ENCODE measurements at places on chromosomes 7 and 10. TPM values are rescaled to one million over a fixed set of nuclear protein-coding genes. Genes with fewer than 3 reads are reported as not detected.

Gene OR13A1
- 0.08 TPM for polyA plus RNA-seq

Gene XRCC2
- 14.9 TPM for polyA plus RNA-seq

Gene ZNF425
- 8.6 TPM for polyA plus RNA-seq

Gene FAM180A
- polyA plus RNA-seq: not detected

Gene SNCG
- 12.4 TPM for polyA plus RNA-seq

Gene SPDYE17
- polyA plus RNA-seq: not detected

Gene LIPF
- polyA plus RNA-seq: 0.47 TPM

Data from left kidney (tissue), 8 donors.